Omental fat pad (tissue), 4 donors: ENCODE measurements at places on chromosomes 5 and 9.

GRCh38 chr5:5335700-5336264 is 86.7 kb upstream of the ICE1 start:
- DNase-seq = no peak

GRCh38 chr9:1231998-1232919 is 182.1 kb downstream of the DMRT2 start:
- no peak for DNase-seq

DNA sequence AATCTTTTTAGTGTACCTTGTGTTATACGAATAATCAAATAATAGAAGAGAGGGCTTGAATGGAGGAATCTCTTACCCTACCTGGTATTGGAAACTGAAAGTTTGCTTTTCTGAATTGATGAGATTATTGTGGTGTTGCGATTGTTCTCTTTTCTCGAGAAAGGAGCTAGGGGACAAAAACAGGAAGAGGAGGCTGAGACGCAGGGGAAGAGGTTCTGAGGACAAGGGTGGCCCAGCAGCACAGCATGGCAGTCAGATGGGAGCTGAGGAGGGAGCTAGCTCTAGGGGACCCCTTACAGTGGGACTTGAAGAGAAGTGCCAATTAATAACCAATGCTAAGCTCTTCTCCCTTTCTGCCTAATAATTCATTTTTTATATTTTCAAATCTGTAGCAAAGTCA is 183.3 kb upstream of the DMAC1 start:
- no peak for DNase-seq

GRCh38 chr9:6929441-6930215 is 171.9 kb downstream of the KDM4C start:
- DNase-seq = no peak
